ENCODE measurements at places on chromosomes 1 and 21.
A peak's percentile ranks its signal among the peaks of the same experiment; 100 is the strongest.

DNA sequence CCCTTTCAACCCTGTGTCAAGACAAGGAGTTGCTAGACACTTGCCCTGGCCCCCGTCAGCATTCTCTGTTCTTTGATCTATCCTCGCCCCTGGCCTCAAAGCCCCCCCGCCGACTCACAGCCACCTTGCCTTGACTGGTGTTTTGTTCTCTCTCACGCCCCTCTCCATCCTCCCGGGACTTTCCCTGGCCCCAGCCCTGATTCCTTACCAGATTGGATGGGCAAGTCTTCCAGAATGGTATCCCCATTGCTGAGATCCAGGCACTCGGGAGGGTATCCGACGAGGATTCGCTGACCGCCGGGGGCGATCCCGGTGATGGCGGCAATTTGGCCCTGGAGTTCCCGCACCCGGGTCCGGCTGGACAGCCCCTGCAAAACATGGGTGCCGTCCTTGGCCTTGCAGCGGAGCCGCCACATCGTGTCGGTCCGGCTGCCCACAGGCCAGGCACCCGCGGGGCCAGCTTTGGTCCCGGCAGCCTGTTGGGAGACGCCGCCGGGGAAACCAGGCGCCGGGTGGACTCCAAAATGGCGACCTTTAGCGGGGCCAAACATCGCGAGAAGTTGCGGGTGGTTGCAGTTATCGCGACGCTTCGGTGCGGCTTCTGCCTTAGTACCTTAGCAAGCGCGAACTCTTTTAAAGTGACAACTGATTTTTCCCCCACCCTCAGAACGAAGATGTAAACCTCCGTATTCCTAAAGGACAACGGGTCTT, 373 bp downstream of the YOD1 start:
- peak; percentile 86 for DNase-seq

DNA sequence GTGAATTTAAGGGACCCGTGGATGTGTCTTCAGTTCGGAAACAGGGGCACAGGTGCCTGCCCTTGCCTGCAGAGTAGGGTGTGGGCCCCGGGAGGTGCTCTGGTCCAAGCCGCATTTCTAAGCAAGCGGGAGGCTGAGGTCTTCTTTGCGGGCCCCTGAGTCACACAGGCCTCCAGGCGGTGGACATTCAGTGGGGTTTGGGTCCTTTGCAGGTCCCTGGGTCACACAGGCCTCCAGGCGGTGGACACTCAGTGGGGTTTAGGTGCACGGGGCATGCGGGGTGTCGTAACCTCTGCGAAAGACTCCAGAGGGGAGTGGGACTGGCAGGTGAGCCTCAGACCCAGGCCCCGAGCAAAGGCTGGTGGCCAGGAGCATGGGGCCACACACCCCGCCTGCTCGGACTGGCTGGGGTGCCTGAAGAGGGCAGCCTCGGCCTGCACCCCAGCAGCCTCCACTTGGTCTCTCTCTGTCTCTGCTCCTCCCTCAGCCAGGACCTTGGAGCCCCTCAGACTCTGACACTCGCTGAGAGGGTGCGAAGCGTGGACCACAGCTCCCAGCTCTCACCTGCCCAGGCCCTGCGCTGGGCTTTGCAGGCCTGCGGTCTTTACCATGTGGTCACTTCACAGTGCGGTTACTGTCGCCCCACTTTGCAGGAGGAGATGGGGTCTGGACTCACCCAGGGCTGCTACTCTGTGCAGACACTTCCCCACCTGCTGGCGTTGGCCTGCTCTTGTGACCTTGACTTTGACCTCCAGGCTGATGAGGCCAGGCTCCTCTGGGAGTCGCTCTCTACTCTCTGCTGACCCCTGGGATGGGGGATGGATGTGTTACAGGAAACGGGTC, 6.0 kb upstream of the AGPAT3 start:
- DNase-seq = peak; percentile 50

DNA sequence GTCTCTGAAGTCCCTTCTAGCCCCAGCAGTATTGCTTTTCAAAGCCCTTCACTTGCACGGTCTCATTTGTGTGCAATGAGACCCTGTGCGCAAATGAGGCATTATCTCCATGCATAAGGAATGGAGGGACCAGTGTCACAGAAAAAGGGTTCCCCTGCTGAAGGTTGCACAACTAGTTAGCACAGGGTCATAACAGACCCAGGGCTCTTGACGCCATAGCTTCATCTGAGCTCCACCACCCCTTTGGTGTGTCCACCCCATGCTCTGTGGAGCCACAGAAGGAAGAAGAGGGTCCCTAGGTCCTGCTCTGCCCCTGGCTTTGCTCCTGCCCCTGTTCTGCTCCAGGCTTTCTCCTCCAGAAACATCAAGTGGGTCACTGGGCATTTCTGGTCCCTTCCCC, 12.6 kb downstream of the SH2D2A start:
- no peak for DNase-seq

GRCh38 chr1:217881607-217882332, 250.6 kb downstream of the SPATA17 start:
- DNase-seq = no peak

GRCh38 chr1:77220687-77221463, 1.6 kb upstream of the PIGK start:
- DNase-seq = no peak

DNA sequence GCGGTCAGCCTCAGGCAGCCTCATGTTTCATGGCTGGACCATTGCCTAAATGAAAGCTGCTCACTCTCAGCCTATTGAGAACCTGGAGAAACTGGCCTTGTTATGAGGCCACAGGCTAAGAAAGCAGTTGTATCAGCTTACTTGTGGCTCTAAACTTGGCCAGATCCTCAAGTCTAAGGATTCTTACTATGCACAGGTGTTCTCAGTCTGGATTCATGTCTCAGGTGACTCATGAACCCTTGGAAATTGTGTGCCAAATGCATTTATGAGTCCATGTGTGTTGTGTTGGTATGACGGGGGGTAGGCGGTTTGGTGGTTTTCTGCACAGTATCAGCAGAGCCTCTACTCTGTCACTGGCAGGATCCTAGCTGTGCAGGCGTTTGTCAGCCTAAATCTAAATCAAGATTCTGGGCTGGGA, 90.4 kb downstream of the ROR1 start:
- DNase-seq = no peak

DNA sequence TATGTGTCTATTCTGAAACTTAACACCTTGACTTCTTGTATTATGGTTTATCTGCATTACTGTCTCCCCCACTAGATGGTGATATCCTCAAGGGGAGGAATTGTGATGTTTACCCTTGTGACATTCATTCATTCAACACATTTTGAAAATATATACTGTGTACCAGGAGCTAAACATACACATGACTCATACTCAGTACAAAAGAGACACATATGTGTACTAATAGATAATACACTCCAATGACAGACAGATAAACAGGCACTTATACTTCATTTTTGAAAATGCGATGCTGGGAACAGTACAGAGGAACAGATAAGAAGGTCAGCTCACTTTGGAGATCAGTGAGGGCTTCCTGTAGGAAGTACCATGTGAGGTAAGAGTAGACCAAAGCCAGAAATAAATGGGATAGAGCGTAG, 8.9 kb upstream of the RAB3GAP2 start:
- no peak for DNase-seq

GRCh38 chr1:43171876-43172526, at the start of the genes CFAP57 and EBNA1BP2:
TSS of gene CFAP57 (plus strand) at chr1:43172330. CDS start at chr1:43172754, 424 bp downstream.
TSS of gene EBNA1BP2 (minus strand) at chr1:43172290. CDS start at chr1:43172118, 172 bp downstream.
- peak; percentile 93 for DNase-seq

DNA sequence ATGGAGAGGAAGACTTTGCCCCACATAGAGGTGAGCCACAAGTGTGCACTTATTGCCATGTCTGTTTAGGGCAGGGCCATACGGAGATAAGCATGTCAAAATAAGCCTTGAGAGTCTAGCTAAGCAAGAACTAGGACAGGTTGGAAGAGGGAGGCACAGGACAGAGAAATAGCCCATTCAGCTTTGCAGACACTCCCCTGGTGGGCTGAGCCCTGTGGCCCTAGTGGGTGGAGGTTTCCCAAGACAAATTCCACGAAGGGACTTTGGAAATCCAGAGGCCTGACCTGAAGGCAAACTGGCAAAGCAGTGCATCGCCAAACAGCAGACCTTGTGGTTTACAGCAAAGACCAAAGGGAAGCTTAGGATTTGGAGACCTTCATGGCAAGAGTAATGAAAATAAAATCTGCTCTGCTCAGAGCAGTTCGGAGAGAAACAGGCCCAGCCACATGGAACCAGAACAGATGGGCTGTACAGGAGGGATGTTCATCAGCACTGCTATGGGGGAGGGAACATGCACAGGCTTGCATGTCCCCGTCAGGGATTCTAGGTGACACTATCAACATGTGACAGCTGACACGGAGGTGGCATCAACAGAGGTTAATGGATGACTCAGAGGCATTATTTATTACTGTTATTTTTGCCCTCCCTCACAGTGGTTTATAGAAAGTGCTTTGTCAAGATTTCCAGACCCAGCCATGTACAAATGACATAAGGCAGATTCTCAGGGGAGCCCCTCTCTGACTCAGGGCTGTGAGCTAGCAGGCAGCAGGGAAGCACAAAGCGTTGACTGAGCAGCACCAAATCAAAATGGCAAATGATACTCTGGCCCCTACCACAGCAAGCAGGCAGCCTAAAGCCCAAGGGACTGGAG, 90.1 kb upstream of the IRF2BP2 start:
- DNase-seq = no peak

DNA sequence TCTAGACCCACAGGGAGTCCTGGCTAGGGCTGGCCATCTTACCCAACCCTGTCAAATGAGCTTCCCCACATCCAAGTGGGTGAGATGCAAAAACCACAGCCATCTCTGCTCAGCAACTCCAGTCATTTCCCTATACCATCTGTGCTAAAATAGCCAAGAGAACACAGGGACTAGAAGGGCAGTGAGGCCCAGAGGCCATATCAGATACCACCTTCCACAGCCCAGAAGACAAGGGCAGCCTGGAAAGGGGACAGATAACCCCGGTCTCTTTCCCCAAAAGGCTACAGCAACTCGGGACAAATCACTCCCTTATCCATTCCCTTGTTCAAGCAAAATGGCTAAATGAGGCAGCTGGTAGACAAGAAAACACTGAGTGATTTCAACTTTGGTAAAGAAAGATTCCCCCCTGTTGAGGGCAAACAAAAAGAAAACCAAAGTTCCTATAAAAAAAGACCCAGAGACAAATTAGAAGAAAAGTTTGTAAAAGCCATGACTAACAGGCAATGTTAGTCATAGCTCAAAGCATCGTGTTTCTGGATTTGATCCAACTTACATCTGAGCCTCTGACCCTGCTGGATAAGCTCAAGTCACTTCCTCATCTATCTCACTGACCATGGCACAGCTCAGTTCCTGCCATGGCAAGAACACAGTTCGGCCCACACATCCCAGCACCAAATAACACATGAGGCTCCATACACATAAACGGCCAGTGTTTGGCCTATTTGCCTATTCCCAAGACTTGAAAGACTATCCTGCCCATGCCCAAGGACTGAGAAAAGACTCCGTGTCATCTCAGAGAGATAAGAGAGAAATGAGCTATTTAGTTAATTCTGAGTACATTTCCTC, 3.1 kb downstream of the LAMB3 start:
- DNase-seq = peak; percentile 13

DNA sequence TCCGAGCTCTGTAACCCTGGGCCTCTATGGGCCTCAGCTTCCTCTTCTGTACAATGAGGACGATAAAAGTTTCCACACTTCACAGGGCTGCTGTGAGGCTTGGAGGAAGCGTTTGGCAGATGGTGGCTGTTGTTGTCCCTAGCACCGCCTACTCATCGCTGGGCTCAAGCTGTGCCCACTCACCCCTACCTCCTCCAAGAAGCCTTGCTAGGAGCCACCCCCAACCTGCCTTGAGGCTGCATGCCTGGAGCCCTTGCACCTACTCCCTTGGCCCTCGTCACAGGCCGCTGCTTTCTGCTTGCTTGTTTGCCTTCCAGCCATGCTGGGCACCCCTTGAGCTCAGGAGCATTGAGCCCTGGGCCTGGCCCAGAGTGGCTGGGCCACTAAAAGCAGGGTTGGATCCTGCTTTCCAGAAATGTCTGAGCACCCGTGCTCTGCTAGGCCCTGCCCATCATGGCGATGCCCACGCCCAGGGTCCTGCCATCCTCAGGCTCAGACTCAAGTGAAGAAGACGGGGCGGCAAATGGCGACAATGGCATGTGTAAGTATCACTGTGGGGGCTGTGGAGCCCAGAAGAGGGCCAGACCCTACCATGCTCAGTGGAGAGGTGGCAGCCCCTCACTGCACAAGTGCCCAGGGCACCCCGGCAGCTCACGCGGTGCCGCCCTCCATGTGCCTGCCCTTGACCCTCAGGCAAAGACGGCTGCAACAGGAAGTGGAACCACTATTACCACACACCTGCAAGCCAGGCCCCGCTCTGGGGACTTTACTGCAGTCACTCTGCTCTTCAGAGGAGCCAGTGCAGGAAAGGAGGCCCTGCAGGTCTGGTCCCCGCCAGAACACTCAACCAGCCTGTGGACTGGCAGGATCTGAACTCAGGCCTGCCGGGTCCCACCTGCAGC, 9.5 kb downstream of the SH3BGRL3 start:
- DNase-seq = no peak

DNA sequence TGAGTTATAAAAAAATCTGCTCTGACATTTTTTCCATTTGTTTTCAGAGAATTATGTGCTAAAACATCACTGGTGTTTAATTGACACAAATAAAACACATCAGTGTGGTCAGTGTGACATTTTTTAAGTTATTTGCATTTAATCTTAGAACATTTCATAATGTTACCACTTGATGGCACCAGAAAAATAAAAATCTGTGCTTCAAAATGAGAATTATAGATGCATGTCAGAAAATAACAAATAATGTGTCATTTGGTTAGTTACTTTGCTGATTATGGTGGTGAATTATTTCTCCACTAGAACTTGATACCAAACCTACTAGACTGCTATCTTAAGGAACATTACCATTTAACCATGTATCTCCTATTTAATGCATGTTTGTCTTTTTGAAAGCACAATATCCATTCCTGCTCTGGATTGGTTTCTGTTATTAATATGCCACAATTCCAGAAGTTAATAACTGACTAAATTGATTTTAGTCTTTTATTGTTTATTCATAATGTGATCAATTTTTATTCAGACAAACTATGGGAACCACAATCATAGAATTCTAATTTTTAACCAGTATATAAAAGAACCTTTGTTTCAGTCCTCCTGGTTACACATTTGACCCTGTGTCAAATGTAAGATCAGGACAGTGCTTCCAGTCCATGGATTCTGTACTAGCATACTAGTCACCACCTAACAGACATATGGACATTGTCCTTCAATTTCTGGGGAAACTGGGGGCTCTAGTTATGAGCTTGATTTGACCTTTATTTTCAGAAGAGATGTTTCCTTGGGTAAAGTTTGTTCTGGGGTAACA, 81.0 kb downstream of the RPS6KC1 start:
- peak; percentile 18 for DNase-seq

GRCh38 chr1:22517956-22518355, 45.3 kb upstream of the EPHA8 start:
- no peak for DNase-seq

- no peak for DNase-seq
Observed at GRCh38 chr1:86636898-86637297, 67.5 kb upstream of the SH3GLB1 start.

DNA sequence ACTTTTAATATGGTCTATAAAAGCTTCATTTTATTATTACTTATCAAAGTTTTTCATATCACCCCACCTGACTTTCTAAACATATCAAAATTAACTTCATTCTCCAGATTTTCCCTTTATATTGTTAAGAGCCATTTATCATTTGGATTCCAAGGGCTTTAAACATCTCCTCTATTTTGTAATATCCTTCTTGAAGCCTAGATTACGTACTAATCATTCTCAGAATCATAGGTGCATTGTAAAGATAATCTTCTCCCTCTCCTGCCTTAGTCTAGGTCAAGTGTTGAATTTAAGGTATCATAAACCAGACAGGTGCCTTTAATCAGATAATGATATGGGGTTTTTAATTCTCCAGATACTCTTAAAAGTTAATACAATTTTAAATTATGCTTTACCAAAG, 128.3 kb downstream of the LRRC40 start:
- DNase-seq = no peak

Measured in HepG2 (cell line).